Skin of body (tissue), 3 donors: ENCODE measurements at places on chromosomes 3 and 15. TPM values are rescaled to one million over a fixed set of nuclear protein-coding genes. Genes with fewer than 3 reads are reported as not detected.

GRCh38 chr3:71708476-71709105 lies 16.6 kb downstream of the EIF4E3 start:
- no peak for DNase-seq

- DNase-seq = no peak
These were observed 23.9 kb upstream of the NEK10 start for GRCh38 chr3:27392950-27393679.

GRCh38 chr15:84955089-84955848 lies 26.4 kb upstream of the PDE8A start:
- DNase-seq = peak; percentile 28

- DNase-seq = no peak
These were observed 217.0 kb downstream of the TLE3 start for GRCh38 chr15:69880571-69881301.

- DNase-seq = no peak
These were observed 19.9 kb upstream of the SCN10A start for GRCh38 chr3:38835939-38836338.

DNA sequence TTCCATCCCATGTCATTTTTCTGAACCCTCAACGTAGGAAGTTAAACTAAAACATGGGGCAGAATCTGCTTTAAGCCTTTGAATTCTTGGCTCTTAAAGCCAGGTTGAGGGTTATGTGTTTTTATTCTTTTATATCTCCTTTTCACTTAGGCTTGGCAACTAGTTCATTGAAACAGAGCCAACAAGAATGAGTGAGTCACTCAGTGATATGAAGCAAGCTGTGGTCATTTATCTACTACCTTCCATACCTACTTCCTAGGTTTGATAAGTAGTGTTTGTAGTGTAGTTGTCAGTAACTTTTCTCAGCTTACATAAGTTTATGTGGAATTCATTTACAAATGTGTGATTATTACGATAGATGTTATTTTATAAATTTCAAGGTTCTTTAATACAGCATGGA lies 67.4 kb downstream of the SNRPN start:
- DNase-seq = no peak

GRCh38 chr3:177195242-177195991 lies 1.9 kb downstream of the TBL1XR1 start:
- peak; percentile 34 for DNase-seq

GRCh38 chr3:137692803-137693431 lies 71.2 kb upstream of the SOX14 start:
- no peak for DNase-seq

- DNase-seq = no peak
These were observed 12.0 kb upstream of the NMNAT3 start for GRCh38 chr3:139689708-139690228.

- DNase-seq = no peak
These were observed 72.8 kb downstream of the FNDC3B start for GRCh38 chr3:172112078-172112733.

DNA sequence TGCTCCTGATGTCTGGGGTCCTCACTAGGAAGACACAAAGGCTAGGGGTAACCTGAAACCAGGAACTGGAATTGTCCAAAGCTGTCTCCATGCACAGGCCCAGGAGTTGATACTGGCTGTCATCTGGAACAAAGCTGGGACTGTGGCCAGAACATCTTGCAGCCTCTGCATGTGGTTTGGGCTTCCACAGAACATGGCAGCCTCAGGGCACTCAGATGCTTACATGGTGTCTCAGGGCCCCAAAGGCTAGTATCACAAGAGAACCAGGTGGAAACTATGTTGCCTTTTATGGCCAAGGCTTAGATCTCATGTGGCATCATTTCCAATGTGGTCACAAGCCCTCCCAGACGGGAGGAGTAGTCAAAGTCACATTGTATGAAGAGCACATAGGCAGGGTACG lies 335.2 kb upstream of the TRIM42 start:
- DNase-seq = no peak

DNA sequence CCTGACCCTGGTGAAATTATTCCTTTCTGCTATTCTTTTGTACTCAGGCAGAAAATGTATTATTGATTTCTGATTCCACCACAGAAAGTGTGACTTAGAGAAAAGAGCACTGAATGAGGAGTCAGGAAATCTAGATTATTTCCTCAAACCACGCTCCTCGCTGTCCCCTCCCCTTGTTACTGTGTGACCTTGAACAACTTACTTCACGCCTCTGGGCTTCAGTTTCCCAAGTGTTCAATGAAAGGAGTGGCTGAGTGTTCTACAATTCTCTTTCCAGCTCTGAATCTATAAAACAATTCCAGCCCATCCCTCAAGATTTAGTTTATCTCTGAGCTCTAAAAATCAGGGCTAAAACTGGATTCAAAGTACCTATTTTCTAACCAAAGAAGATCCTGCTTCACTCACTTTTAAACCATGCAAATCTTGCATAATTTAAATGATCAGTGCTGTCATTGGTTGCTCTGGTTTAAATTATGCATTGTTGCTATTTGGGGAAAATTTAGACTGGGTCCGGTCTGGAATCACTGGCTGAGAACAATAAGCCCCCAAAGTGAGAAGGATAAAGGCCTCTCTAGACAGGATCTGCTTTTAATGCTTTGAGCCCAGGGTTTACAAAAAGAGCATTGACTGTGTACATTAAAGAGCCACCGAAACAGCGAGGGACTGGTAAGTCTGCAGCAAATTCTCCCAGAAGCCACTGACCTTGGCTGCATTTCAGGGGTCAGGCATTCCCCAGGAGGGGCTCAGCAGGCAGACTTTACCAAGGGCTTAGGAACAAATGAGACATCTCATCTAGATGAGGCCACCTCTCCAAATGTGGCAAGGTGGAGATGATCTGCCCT lies 3.2 kb downstream of the TNIK start:
- DNase-seq = no peak

- no peak for DNase-seq
These were observed 32.4 kb downstream of the CMTM7 start for GRCh38 chr3:32423956-32424557.

DNA sequence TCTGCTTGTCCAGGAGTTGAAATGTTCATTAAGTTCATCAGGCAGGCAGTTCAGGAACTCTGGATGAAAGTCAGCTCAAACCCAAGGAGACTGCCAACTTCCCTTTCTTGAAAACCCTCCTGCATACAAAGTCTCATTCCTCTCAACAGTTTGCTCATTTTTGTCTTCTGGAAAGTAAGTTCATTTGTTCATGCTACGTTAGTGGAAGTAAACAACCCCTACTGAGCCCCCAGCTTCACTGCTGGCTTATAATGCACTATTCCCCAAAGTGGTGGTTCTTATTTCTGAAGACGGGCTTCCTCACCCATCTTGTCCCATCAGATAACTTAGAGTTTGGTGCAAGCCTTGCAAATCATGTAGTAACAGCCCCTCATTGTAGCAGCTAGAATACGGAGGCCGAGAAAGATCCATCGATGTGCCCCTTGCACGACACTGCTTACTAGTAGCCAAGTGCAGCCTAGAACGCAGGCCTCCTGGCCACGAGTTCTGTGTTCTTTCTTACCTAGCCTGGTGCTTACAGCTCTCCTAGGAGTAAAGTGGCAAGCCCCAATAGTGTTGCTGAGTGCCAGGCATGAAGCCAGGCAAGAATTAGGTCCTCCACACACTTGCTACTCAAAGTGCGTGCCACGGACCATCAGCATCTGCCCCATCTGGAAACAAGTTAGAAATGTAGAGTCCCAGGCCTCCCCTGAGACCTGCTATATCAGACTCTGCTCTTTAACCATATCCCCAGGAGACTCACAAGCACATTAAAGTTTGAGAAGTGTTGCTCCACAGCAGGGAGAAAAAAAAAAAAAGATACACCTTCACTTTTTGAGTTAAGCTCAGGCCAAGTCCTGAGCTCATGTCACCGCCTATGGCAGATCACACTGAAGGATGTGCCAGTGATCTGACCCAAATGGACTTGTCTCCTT lies 82.5 kb downstream of the RFTN1 start:
- no peak for DNase-seq

DNA sequence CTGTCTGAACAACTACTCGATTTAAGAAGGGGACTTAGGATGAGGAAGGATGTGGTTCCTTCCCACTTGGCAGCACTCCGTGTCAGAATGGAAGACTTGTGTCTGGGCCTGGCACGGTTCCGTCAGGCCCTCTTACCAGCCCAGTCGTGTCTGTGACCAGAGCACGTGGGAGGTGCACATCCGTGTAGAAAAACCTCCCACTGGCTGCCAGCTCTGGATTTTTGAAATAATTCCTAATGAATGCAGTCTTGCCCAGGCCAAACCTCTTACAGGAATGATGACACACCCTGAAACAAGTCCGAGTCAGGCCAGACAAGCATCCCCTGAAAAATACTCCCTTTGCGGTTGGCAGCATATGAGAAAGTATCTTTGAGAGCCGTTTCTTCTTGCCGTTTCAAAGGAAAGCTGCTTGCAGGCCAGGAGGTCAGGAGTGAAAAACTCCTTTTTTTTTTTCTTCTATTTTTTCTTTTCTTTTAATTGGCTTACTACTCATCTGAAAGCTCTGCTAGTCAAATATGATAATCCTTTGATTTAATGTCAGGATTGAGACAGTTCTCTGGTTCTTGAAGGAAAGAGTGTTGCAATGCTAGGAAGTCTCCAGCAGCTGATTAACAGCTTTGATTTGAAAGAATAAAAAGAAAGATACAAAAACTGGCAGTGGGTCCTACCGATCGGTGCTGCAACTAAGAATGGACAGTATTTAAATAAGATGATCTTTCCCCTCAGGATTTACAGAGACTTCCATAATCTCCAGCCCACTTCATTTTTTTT lies 19.8 kb downstream of the IL1RAP start:
- no peak for DNase-seq

GRCh38 chr3:2268779-2269178 lies 170.1 kb downstream of the CNTN4 start:
- DNase-seq = no peak

- peak; percentile 37 for DNase-seq
These were observed 318.6 kb upstream of the LRRFIP2 start for GRCh38 chr3:37492977-37493471.

DNA sequence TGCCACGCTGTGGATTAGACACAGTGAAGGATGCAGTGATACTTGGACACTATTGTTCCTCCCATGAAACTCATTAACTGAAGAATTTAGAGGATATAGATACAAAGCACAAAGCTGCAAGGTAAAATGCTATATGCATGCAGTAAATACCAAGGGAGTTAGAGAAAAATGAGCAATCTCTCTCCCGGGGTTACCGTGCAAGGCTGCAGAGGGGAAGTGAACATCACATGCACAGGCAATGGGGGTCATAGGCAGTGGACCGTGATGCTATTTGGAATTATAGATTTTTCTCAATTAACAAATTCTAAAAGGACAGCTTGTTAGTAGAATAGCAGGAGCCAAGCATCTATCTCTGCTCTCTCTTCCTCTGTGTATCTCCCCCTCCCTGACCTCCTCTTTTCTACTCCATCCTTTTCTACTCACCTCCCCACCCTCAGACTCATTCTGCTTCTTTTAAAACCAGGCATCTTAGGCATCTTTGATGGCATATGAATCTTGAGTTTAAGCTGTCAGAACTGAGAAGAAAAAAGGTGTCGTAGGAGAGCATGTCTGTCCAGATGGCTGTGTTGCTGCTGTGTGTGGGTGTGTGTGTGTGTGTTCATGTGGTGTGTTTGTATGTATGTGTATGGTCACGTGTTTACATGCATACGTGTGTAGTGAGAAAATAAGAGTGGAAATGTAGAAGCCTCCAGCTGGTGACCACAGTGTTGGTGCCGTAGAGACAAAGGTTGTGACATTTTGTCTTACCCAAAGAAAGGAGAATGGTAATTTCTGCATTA lies 339.0 kb downstream of the EPHB1 start:
- DNase-seq = no peak

Gene SLC30A4
- total RNA-seq = 7.3 TPM

Gene CHRFAM7A
- total RNA-seq = 1.4 TPM

Gene CIAO2A
- 57.0 TPM for total RNA-seq

Gene NRROS
- 3.9 TPM for total RNA-seq

Gene ZNF860
- total RNA-seq = 0.89 TPM

Gene TTLL13
- not detected for total RNA-seq

Gene NAALADL2
- 30.5 TPM for total RNA-seq

Gene GOLGA8S
- total RNA-seq = 0.10 TPM

Gene ATP2B2
- 0.69 TPM for total RNA-seq

Gene NT5DC2
- 32.7 TPM for total RNA-seq

Gene OSTN
- 0.10 TPM for total RNA-seq

Gene GOLGA8A
- total RNA-seq = 41.5 TPM

Gene GOLGA8R
- total RNA-seq = 8.3 TPM
